ENCODE measurements at places on chromosomes 16 and 17.

GRCh38 chr17:70323269-70323668, 153.9 kb downstream of the KCNJ2 start:
- DNase-seq, result no peak

DNA sequence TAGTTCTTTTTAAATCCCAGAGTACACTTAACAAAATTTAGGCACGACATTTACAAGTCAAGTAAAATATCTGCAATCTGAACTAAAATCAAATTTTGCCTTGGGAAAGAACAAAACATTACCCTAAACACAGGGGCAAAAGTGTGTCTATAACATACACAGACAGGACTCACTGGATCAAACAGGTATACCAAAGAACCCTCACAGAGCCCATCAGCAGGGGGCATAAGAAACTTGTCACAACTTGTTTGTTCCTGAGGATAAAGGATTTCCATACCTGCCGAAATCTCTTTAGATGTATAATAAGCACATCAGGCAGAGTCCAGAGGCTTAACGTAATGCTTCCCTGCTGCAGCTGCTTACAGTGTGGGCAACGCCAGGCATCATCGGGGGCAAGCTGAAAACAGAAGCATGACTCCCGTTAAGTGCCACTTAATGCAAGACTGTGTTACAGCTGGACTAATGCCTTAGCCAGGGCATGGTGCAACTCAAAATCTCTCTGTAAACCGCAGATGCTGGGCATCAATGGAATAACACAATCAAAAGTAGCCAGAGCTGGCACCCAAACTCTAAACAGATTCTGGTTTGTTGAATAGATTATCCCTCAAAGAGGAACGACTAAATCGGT, 67.0 kb downstream of the USP31 start:
- no peak for DNase-seq

DNA sequence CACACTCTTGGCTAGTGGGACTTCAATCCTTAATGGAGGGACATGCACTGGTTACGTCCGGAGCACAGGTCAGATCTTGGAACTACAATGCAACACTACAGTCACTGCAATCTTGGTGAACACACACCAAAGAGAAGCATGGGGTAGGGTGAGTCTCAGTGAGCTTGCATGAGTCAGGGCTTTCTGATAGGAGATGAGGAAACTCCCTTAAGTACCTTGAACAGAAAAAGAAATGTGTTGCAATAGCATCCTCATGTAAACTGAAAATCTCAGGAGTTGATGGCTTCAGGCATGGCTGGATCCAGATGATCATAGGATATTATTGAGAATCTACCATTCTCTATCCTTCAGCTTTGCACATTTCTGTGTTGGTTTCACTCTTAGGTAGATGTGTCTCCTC, 54.1 kb downstream of the CES1 start:
- no peak for DNase-seq

DNA sequence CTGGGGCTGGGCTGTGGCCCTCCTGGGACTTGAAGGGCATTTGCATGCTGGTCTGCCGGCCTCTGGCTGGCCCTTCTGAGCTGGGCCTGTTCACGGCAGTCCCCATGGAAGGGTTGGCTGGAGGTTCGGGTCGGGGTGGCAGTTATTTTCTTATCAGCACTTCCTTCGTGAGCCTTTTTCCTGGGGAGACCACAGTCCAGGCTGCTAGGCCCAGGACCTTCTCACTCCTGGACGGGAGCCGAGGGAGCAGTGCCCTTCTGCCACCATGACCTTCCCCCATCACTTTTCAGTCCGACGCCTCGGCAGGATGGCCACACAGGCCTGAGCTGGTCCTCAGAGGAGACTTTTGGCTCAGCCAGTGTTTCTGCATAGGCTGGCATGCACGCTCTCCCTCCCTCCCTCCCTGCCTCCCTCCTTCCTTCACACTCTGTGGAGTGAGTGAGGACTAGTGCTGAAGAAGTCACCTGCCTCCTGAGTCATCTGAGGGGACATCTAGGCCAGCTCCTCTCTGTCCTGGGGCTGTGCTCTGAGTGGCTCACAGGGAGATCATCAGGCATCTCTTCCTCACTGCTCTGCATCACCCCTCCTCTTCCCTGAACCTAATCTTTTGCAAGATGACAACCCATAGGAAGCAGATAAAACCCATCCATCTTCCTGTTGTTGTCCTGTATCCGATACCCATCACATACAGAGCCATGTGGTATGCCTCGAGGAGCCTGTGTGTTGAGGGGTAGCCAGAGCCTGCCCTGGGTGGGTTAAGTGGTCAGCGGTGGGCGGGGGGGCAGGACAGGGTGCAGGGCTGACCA, 109.7 kb downstream of the RAP1GAP2 start:
- DNase-seq, result no peak

- no peak for DNase-seq
Observed at GRCh38 chr16:88977812-88978607, 1.0 kb upstream of the CBFA2T3 start.
